ENCODE measurements at places on chromosomes 11 and 22.

- DNase-seq: no peak
Measured at GRCh38 chr11:87266751-87267150, 229.0 kb downstream of the TMEM135 start.

- no peak for DNase-seq
Measured at GRCh38 chr11:36328966-36329673, 33.0 kb downstream of the PRR5L start.

GRCh38 chr11:88337987-88338668 lies 592 bp upstream of the CTSC start:
- DNase-seq: peak; percentile 41

DNA sequence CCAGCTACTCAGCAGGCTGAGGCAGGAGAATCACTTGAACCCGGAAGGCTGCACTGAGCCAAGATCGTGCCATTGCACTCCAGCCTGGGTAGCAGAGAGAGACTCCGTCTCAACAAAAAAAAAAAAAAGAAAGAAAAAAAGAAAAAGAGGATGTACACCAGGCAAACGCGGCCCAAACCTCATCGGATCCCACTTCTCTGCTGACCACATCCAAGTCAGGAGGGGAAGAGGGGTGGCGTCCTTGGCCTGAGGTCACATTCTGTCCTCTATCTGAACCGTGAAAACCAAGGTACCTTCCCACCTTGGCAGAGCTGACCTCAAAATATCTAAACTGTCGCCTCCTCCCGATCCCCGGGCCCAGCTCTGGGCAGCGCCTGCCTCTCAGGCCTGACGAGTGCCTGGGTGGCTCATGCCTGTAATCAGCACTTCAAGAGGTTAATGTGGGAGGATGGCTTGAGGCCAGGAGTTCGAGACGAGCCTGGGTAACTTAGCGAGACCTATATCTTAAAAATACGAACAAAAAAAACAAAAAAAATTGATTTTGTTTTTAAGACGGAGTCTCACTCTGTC lies 25.1 kb downstream of the RGL4 start:
- DNase-seq: peak; percentile 16

DNA sequence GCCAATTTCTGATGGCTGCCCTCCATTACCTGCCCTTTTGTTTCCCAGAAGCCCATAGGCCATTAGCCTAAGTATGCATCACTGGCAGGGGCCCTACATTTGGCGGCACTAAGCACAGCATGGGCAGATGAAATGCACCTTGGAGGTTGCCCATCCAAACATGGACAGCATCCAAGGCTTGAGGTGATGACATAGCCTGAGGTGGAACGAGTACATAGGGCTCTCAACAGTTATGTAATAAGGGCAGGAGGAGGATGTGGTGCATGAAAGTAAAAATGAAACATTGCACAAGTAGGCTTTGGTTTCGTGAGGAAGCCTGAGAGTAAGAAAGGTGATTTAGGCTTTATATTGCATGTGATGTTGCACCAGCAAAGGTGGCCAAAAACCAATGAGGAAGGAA lies 148.1 kb downstream of the FAM76B start:
- DNase-seq: peak; percentile 39

- no peak for DNase-seq
Measured at GRCh38 chr11:115122274-115122673, 381.9 kb downstream of the CADM1 start.

GRCh38 chr22:18058371-18059093 lies 19.3 kb upstream of the PEX26 start:
- DNase-seq: no peak

Measured in GM13976 (cell line).